ENCODE measurements at places on chromosomes 13 and 19.

- H3K36me3 ChIP-seq: peaks cover 75% of the 10 kb centered on the region
- no peaks in the 10 kb centered on the region for H3K27me3 ChIP-seq
- H3K4me1 ChIP-seq: peaks cover 46% of the 10 kb centered on the region
- no peak for DNase-seq
Observed at GRCh38 chr19:6796278-6796677, 23.8 kb downstream of the VAV1 start.

DNA sequence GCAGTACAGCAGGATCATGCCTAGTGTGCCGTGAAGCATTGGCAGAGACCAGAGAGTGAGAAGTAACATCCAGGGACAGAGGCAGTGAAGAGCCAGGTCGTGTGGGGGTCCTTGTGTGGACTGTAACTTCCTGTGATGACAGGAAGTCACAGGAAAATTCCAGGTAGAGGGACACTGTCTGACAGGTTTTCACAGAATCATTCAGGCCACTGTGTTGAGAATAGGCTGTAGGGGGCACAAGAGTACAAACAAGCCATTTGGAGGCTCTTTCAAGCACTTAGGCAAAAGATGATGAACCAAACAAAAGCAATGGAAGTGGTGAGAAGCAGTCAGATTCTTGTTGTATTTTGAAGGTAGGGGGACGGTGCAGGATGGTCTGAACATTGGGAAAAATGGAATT lies 46.4 kb downstream of the N4BP2L1 start:
- H3K4me3 ChIP-seq: no peak overlapping the region
- peaks cover 19% of the 10 kb centered on the region for H3K36me3 ChIP-seq
- no peaks in the 10 kb centered on the region for H3K27me3 ChIP-seq
- no peak overlapping the region for H3K27ac ChIP-seq
- no peak for DNase-seq

DNA sequence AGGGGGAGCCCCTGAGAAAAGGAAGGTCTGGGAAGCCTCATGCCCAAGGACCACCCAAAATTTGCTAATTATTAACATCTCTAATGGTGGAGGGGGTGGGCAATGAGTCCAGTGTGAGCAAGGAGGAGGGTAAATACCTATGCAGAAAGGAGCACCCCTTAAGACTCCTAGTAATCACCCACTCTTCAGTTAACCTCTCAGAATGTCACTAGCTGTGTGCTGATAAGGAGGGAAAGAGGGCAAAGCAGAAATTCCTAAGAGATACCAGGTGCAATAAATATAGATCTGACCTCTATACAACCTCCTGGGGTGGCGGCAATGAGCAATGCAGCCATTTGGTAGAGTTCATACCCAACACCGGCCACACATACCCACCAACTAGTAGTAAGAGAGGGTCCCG lies 12.7 kb upstream of the DPY19L3 start:
- peaks cover 5% of the 10 kb centered on the region for H3K4me1 ChIP-seq
- no peak overlapping the region for H3K4me3 ChIP-seq
- no peaks in the 10 kb centered on the region for H3K27me3 ChIP-seq
- no peak for DNase-seq

DNA sequence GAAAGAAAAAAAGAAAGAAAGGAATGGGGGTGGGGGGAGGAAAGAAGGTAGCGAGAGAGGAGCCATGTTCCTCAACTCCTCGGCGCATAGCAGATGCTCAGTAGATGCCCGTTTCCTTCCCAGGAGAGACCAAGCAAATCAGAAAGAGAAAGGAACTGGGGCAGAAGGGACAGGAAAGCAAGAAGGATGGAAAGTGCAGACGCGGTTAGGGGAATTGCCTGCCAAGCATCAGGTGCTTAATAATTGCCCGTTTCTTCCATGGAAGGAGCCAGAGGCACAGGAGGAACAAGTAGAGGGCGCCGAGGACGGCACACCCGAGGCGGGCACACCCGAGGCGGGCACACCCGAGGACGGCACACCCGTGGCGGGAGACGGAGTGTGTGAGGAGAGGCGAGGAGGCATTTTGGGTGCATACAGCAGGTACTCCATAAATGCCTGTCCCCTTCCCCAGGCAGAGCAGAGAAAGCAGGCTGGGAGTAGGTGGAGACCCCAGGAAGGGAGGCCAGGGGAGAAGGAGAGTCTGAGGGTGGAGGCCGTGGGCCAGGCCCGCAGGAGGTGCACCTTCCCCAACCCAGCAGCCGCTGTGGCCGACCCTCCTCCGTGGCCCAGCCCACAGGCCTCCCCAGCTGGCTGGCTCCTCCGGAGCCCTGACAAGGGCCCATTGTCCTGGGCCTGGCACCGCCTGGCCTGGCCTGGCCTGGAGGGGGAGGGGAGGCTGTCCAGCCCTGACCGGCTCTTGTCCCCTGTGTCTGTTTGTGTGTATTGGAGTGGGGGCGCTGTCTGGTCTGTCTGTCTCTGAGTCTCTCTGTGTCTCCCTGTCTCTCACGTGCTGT lies 14.6 kb downstream of the JOSD2 start:
- peaks cover 8% of the 10 kb centered on the region for H3K27me3 ChIP-seq
- H3K27ac ChIP-seq: no peak overlapping the region
- no peaks in the 10 kb centered on the region for H3K36me3 ChIP-seq
- no peak overlapping the region for H3K4me3 ChIP-seq
- no peak for DNase-seq

DNA sequence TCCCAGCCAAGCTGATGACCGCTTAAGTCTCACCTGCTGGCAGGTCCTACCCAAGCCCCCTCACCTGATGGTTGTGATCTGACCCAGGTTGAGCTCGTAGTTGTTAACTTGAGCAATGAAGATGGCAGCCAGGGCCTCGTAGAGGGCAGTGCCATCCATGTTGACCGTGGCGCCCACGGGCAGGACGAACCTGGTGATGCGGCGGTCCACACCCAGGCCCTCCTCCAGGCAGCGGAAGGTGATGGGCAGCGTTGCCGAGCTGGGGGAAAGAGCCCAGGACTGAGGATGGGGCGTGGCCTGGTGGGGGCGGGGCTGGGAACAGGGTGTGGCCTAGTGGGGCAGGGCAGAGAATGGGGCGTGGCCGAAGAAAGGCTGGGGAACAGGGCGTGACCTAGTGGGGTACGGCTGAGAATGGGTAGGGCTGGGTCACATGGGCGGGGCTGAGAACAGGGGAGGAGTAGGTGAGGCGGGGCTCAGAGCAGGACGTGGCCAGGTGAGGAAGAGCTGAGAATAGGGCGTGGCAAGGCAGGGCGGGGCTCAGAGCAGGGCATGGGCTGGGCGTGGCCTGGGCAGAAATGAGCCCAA lies 12.9 kb downstream of the OR7C2 start:
- DNase-seq: no peak
- H3K36me3 ChIP-seq: no peaks in the 10 kb centered on the region
- H3K4me3 ChIP-seq: no peak overlapping the region
- H3K27me3 ChIP-seq: no peaks in the 10 kb centered on the region
- no peaks in the 10 kb centered on the region for H3K4me1 ChIP-seq

GRCh38 chr13:78022164-78022877 lies 103.7 kb upstream of the EDNRB start:
- no peaks in the 10 kb centered on the region for H3K36me3 ChIP-seq
- H3K4me1 ChIP-seq: peaks cover 10% of the 10 kb centered on the region
- H3K4me3 ChIP-seq: no peak overlapping the region
- H3K27ac ChIP-seq: no peak overlapping the region
- H3K27me3 ChIP-seq: no peaks in the 10 kb centered on the region

GRCh38 chr19:17788632-17789031 lies 6.3 kb upstream of the B3GNT3 start:
- no peak for DNase-seq
- H3K27me3 ChIP-seq: peaks cover under 1% of the 10 kb centered on the region
- no peak overlapping the region for H3K4me3 ChIP-seq
- peaks cover 10% of the 10 kb centered on the region for H3K4me1 ChIP-seq

DNA sequence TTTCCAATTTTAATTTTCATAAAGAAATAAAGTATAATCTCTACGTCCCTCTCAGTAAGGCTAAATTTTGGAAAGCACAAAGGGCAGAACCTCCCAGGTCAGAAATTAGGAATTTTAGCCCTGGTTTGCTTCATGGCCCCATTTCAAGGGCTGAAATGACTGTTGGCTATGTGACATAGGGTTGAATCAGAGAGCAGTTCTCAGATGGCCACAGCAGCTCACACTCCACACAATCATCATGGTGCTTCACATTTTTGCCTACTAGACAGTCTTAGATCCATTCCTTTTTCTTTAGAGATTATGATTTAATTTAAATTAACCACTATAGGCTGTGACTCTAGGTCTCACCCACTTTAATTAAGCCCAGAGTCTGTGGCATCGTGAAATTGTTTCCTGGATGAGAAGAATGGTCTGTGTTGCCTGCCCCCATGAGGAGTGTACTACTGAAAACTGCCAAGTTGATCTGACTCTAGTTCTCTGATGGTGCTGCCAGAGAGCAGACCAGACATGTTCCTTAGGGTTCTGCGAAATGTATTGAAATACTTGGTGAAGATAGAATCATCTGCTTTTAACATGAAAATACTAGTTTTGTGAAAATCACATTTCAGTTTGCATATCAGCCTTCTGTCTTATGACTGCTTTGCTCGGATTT lies 57.4 kb downstream of the ESD start:
- H3K4me3 ChIP-seq: no peak overlapping the region
- DNase-seq: no peak
- H3K27ac ChIP-seq: no peak overlapping the region
- H3K4me1 ChIP-seq: no peaks in the 10 kb centered on the region
- peaks cover 31% of the 10 kb centered on the region for H3K36me3 ChIP-seq

- no peaks in the 10 kb centered on the region for H3K4me1 ChIP-seq
- H3K27me3 ChIP-seq: peaks cover 40% of the 10 kb centered on the region
- H3K27ac ChIP-seq: no peak overlapping the region
- DNase-seq: no peak
Observed at GRCh38 chr13:110985541-110985940, 70.7 kb upstream of the ANKRD10 start.

GRCh38 chr19:55113570-55114039 lies 3.8 kb downstream of the PPP1R12C start:
- H3K4me1 ChIP-seq: peaks cover 21% of the 10 kb centered on the region
- H3K4me3 ChIP-seq: no peak overlapping the region
- no peaks in the 10 kb centered on the region for H3K27me3 ChIP-seq
- H3K36me3 ChIP-seq: peaks cover 33% of the 10 kb centered on the region

GRCh38 chr13:23447927-23448326 lies 14.4 kb upstream of the SACS start:
- peaks cover 10% of the 10 kb centered on the region for H3K27me3 ChIP-seq
- H3K4me1 ChIP-seq: no peaks in the 10 kb centered on the region
- no peak for DNase-seq
- H3K36me3 ChIP-seq: no peaks in the 10 kb centered on the region

GRCh38 chr13:113743366-113744195 lies 15.4 kb upstream of the TMEM255B start:
- no peaks in the 10 kb centered on the region for H3K36me3 ChIP-seq
- H3K27me3 ChIP-seq: peaks cover 27% of the 10 kb centered on the region
- DNase-seq: no peak

DNA sequence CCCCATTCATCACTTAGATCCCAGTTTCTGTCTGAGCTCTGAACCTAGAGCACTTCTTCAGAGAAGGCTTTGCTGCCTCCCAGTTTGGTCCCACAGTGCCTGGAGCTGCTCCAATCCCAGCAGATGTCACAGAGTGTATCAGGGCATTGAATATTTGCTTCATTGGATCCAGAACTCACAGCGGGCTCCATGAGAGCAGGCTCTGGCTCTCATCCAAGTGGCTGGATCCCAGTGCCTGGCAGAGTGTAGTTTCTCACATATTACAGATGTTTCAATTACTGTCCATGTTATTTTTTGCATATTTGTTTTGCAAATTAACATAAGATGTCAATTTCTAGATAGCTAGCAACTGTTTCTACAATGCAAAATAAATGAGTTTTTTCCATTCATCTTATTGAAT lies 50.6 kb downstream of the MYO16 start:
- no peaks in the 10 kb centered on the region for H3K36me3 ChIP-seq
- no peak overlapping the region for H3K4me3 ChIP-seq
- DNase-seq: no peak
- H3K4me1 ChIP-seq: no peaks in the 10 kb centered on the region
- H3K27me3 ChIP-seq: peaks cover 2% of the 10 kb centered on the region

GRCh38 chr13:101623470-101624209 lies 171.2 kb downstream of the ITGBL1 start:
- no peak overlapping the region for H3K27ac ChIP-seq
- H3K4me1 ChIP-seq: peaks cover 40% of the 10 kb centered on the region
- DNase-seq: no peak
- H3K27me3 ChIP-seq: peaks cover 27% of the 10 kb centered on the region
- no peak overlapping the region for H3K4me3 ChIP-seq

Data from activated T-helper 2 cell treated with anti-CD3 and anti-CD28 coated beads, Interferon-gamma antibody, Interleukin-2, Interleukin-4, amounts not matched to agents 10 μg/mL and 5 μg/mL and 100 μg/mL, durations not matched to agents 14 hours and 24 hours and 36 hours (primary cell).